Right cardiac atrium (tissue), 5 donors: ENCODE measurements at places on chromosomes 11 and 22.

DNA sequence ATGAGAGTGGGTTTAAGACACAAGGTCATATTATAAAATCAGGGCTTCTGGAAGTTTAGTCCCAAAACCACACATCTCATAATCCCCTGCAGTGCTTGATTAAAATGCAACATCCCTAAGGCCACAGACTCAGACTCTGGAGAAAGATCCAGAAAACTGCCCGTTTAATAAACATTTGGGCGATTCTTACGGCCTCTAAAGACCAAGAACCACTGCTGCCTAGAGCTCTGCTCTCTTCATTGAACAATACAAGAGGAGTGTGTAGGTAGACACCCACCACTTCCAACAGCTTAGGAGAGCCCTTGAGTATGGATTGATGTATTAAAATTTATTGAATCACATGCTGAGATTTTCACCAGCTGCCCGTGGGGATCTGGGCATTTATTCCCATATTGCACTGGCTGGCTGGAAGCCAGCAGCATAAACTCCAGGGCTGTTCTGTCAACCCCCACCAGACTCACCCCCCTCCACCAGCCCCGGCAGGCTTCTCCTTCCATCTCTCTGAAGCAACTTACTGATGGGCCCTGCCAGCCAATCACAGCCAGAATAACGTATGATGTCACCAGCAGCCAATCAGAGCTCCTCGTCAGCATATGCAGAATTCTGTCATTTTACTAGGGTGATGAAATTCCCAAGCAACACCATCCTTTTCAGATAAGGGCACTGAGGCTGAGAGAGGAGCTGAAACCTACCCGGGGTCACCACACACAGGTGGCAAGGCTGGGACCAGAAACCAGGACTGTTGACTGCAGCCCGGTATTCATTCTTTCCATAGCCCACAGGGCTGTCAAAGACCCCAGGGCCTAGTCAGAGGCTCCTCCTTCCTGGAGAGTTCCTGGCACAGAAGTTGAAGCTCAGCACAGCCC, 749 bp upstream of the BEST1 start:
- DNase-seq: peak; percentile 89

GRCh38 chr22:42134100-42135020, 3.8 kb upstream of the CYP2D6 start:
- no peak for DNase-seq

GRCh38 chr11:123111465-123111864, 49.5 kb upstream of the HSPA8 start:
- no peak for DNase-seq

DNA sequence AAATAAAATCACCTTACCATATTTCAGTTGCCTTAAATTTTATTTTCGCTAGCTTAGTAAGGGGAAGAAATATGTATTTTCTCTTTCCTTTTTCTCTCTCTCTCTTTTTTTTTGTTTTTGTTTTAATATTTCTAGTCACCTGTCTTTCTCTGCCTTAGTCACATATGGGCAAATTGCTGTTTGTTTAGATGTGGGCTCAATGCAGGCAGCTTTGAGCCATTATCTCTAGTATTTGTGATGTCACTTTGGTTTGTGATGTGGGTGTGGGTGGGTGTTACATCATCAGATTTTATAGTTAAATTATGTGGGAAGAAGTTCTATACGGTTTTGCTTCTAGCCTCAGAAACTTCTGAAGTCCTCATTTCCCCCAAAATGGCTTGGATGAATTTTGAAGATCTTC, at the start of gene C22orf31:
Gene C22orf31, minus strand, starts transcription at position 59 of the 400 bp plus-strand sequence. Its CDS starts 39 bp downstream, at position 20.
- DNase-seq: no peak

DNA sequence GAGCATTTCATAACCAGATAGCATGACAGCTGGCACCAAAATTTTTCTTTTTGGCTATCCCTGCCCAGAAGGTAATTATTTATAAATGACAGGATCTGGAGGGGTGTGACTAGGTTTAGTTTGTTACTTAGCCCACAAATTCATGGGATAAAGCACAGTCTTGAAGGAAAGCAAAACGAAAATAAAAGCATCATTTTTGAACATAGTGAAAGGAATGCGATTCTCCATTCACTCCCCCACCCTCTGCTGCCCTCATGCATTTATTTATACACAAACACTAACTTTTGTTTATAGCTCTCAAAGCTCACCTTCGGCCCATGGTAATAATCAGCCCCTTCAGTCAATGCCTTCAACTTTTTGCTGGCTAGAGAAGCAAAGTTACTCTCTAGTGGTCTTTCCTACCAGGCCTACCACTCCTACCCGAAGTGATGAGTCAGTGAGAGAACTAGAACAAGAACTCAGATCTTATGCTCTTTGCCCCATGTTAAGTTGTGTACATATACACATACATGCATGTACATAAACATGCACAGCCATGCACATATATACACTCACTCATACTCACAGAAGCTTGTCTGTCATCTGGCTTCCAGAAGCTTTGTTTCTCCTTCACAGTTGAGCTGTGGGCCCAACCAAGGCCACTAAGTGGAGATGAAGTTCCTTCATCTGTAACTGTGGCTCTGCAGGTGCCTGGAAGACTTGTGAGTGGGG, 22.6 kb downstream of the CALCA start:
- no peak for DNase-seq

- DNase-seq: peak; percentile 65
These were observed 5.7 kb downstream of the TNNI2 start for GRCh38 chr11:1844221-1845094.

GRCh38 chr11:20536784-20537183, 62.6 kb upstream of the SLC6A5 start:
- DNase-seq: no peak

GRCh38 chr11:76167590-76167989, 38.7 kb downstream of the WNT11 start:
- DNase-seq: no peak

- DNase-seq: peak; percentile 67
These were observed at the start of gene SEZ6L for GRCh38 chr22:26169315-26170111. Gene SEZ6L (plus strand): TSS chr22:26169462. CDS start chr22:26169670, 208 bp downstream.

DNA sequence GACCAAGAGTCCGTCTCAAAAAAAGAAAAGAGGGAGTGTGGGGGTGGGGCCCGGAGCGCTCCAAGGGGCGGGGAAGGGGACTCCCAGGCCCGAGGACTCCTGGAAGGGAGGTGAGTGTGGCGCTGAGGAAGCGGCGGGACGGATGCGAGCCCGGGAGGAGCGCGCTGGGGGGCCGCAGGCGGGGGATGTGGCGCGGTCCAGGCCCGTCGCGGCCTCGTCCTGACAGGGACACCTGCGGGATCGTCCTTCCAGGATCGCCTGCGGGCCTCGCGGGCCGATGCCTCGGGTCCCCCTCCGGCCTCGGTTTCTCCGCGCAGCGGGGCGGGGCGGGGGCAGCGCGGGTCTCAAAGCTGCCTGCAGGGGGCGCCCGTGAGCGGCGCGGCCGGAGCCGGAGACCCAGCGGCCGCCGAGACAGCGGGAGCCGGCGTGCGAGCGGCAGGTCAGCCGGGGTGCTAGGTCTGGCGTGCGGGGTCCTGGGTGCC, 3.8 kb upstream of the ADORA2A start:
- peak; percentile 64 for DNase-seq

- peak; percentile 26 for DNase-seq
These were observed 20.9 kb downstream of the KREMEN1 start for GRCh38 chr22:29093501-29094300.
